ENCODE measurements at places on chromosomes 2 and 18.

- DNase-seq: no peak
Observed at GRCh38 chr2:40760071-40760666, 308.3 kb upstream of the SLC8A1 start.

GRCh38 chr2:12555012-12555645 lies 161.6 kb upstream of the TRIB2 start:
- no peak for DNase-seq

GRCh38 chr2:188158337-188159100 lies 133.2 kb upstream of the GULP1 start:
- no peak for DNase-seq

GRCh38 chr2:211045025-211045424 lies 488.6 kb downstream of the CPS1 start:
- no peak for DNase-seq

DNA sequence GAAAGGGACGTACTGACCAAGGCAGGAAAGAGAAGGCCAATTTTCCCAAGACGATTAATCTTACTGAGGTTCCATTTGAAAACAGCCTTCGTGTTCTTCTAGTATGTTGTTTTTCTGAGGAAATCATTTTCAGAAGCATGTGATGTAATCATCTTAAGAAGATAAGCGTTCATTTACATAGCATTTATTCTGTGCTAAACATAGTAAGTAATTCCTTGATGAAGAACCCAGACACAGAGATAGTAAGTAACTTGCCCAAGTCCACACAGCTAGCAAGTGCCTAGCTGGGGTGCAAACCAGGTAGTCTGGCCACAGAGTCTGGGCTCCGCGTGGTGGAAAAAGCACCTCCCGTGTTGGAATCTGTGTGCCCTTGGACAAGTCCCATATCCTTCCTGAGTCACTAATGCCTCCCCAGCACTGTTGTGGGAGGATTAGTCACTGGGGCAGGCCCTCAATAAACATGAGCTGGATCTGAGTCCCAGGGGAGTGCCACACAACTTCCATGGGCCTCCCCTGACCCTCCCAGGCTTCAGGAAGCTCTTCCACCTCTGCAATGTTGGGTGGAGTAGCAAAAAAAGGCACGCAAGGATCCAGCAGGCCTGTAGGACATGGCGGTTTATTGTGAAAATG lies 26.9 kb upstream of the ASAP2 start:
- no peak for DNase-seq

DNA sequence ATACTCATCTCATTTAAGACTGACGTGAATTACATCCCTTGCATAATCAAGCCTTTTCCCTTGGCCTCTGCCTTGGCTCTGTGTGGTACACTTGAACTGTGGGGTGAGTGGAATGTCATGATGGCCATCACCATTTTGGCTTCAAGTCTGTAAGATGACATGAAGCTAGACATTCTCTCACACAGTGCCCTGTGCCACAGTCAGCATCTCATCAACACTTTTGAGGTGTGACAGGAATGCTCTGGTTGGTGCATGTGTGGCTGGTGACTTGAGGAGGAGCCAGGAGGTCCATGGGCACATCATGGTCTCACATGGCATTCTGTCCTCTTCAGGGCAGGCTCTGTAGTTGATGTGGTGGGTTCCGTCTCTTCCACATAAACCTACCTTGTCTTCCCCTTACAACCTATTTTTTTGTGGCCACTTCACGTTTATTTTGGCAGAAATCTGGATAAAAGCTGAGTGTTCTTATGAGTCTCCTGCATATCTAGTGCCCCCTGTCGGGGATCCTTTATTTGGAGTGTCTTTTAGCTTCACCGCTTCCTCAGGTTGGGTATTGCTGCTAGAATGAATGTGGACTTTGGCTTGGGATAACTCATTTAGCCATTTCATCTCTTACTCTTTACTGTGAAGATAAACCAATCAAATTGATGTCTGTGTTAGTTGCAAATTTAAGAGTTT lies 28.1 kb downstream of the MAP4K4 start:
- DNase-seq: no peak

DNA sequence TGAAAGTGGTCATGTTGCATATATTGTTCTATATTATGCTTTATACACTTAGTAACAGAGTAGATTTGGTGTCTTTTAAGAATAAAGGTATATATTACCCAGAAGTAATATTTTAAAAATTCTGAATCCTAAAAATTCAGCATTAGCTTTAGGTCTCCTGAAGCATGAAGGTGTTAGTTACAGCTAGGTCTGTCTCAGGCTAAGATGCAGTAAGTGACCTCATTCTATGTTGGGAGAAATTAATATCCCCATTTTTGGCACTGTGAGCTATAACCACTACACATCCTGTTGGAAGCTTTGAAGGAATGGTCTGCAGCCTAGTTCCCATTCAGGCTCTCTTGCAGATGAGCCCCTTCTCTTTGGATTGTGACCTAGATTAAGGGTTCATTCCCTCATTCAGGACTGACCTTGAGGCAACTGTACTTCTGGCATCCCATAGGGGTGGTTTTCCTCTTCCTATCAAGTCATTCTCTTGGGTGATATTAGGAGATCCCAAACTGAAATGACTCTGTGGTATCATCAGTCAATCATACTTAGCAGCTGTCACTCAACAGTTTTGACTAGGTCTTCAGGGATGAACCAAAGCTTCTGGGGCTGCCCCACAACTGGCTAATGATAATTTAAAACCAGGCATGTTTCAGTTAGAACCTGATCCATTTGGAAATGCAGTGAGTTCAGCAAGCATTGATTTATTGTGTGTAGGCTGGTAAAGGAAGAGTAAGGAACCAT lies 117.7 kb downstream of the GPD2 start:
- DNase-seq: no peak

GRCh38 chr2:239278941-239279365 lies 121.9 kb downstream of the HDAC4 start:
- DNase-seq: no peak

- DNase-seq: no peak
Observed at GRCh38 chr2:46955764-46956163, 40.2 kb upstream of the MCFD2 start.

- no peak for DNase-seq
Observed at GRCh38 chr2:208222351-208222750, 32.5 kb downstream of the IDH1 start.

DNA sequence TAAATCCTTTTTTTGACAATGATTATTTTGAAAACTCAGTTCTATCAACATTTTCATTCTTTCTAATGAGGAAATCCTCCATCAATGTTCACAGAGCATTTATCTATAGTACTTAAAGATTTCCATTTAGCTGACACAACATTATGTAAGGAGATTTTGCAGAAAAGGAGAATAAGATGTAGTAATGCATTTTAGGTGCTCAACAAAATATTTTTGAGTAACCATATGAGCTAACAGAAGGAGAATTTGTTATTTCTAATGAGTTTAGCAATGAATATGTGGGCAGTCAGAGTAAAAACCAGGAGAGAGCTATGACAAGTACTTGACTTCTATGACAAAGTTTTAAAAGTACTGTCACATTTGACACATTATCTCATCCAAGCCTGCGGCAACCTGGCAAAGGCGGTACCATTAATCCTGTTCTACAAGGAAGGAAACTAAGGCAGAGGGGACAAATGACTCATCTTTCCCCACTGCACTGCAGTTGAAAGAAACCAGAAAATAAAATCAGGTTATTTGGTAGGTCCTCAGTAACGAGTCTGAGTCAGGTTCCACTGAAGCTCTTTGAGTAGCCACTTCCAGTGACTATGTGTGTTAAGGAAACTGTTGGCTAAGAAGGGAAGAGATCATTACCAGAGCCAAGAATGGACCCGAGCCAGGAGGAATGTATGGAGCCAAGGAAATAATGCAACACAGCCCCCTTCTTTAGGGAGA lies 134.1 kb upstream of the ITGB6 start:
- no peak for DNase-seq

GRCh38 chr2:47041063-47041462 lies 114.0 kb downstream of the STPG4 start:
- DNase-seq: no peak

DNA sequence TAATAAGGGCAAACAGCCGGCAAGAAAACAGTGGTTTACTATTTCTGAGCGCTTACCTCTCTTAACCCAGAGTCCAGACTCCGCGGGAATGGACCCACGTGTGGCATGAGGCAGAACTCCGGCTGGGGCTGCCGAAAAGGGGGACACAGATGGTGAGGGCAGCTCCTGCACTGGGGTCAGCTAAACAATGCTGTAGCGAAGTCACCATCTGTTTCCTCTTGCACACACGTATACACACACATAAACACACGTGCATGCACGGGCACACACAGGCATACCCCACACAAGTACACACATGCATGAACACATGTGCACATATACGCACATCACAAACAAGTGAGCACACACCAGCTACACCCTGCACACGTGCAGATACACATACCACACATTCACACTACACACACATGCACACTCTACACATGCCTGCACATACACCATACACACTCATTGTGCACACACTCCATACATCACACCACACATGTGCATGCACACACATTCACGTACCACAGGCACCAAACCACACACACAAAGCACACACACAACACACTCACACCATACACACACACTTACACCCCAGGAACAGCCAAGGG lies 105.9 kb upstream of the ID2 start:
- DNase-seq: no peak

DNA sequence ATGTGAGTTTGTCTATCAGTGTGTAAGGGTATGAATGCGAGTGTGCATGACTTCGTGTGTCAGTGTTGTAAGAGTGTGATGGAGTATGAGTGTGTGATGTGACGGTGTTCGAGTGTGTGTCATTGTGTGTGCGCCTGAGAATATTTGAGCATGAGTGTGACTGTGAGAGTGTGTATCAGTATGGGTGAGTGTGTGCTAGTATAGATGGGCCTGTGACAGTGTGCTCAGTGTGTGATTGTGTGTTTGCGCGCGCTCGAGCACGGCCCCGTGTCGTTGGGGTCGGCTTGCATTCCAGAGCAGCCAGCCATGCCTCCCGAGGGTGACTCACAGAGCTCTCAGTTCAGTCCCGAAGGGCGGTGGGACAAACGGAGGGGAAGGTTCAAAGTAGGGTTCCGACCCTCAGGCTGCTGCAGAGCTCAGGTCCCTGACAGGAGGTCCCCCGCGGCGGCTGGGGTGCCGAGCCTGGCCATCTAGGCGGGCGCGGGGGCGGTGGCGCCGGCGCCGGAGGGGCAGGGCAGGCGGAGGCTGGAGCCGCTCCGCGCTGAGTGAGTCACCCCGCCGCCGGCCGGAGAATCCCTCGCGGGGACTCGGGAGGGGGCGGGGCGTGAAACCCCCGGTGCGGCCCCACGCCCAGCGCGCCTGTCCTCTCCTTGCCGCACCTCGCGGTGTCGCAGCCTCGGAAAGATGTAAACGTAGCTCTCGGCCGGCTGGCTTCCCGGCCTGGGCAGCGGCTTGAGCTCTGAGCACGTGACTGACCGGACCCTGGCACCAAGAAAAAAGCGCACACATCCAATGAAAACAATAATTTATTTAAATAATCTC lies 3.8 kb downstream of the DLX2 start:
- DNase-seq: no peak

DNA sequence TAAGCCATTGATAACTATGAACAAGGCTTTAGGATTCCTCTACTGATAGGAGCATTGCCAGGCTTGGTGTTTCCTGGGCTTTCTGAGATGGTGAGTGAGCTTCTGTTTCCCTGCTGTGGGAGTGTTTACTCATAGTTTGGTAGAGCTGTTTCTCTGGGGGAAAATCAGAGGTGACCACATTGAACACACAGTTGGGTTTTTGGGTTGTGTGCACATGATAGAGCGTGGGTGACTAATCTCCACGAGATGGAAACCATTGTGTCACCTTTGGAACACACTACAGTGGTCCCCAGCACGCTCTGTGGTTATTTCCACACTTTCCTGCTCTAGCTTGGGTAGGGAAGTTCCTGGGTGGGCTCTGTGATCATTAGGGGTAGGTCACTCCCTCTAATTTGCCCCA lies 5.4 kb downstream of the IL1R1 start:
- DNase-seq: no peak

GRCh38 chr2:232741294-232741693 lies 35.1 kb downstream of the KCNJ13 start:
- DNase-seq: no peak

DNA sequence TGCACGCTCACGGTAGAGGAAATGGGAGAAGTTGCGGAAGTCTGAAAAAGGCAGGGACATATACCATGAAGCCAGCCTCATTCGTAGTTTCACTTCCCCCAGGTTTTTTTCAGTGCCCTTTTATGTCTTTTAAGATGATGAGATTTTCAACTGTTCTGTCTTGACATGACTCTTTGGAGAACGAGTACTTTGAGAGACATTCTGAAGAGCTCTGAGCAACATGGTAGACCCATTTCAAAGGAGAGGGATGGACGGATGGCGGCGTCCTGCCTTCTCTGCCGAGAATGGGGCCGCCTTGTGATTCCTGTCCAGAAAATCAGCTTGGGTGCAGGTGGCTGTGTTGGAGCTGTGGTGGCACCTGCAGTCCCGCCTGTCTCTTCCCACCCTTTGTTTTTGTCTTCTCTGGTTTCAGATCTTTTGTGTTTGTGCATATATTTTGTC lies 41.7 kb downstream of the SH3BP4 start:
- DNase-seq: no peak

DNA sequence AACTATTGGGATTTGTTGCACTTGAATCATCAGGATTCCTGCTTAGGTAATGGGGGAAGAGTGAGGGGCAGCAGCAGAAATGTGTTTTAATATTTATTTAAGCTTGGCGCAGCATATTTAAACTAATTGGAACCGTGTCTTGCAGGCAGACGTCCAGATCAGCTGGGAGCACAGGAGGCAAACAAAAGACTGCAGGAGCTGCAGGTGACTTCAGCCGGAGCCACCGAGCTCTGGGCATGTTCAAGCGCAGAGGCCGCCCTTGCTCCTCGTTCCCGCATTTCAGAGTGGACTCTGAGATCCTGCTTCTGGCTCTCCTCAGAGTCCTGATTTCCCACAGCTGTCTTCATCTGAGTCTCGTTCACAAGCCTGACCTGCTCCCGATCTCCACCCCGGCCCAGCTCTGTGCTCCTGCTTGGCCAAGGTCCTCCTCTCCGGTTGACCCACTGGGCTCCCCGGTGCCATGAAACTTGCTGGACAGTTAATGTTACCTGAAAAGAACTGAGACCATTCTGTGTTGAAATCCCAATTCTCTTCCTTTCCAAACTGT lies 475.5 kb downstream of the SOX11 start:
- no peak for DNase-seq

DNA sequence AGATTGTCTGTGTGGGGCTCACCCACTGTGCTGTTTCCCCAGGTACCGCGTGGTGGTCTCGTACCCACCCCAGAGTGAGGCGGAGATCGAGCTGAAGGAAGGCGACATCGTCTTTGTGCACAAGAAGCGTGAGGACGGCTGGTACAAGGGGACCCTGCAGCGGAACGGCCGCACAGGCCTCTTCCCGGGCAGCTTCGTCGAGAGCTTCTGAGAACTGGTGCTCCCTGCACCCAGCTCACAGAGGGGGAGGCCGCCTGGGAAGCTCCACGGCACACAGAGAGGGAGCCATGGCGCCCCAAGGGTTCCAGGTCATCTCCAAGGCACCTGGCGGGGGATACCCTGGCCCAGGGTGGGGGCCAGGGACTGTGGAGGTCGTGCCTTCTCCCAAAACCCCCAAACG lies 112.3 kb downstream of the SEPTIN10 start:
- no peak for DNase-seq
